ENCODE measurements at places on chromosomes 7 and 10.

DNA sequence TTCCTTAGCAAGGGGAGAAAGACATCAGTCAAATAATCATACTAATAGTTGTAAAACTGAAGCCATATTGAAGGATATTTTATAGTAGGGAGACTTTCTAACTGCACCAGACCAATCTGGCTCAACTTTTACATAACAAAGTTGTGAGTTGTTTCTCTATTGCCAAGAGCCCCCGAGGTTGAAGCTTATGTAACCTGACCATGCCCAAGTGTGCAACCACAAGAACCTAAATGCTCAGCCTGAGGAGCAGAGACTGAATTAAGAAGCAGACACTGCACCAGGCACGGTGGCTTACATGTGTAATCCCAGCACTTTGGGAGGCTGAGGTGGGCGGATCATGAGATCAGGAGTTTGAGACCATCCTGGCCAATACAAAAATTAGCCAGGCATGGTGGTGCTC, 77.3 kb upstream of the ARMC3 start:
- DNase-seq = no peak

DNA sequence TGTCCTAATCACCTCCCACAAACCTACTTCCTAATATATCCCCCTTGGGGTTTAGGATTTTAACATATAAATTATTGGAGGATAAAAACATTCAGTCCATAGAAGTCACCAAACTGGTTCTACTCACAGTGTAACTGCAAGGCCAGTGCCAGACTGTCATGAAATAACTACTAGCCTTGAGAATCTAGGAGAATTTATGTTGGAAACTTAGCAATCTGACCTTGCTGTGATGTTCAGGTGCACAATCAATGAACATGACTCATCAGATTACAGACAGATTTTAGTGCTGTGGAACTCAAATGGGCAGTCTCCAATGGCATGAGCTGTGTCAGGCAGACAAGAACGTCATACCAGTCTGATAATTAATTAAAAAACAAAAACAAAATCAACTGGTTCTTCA, 571.4 kb upstream of the IGFBP3 start:
- no peak for DNase-seq

- no peak for DNase-seq
Observed at GRCh38 chr7:128666200-128666599, 5.9 kb upstream of the GARIN1A start.

DNA sequence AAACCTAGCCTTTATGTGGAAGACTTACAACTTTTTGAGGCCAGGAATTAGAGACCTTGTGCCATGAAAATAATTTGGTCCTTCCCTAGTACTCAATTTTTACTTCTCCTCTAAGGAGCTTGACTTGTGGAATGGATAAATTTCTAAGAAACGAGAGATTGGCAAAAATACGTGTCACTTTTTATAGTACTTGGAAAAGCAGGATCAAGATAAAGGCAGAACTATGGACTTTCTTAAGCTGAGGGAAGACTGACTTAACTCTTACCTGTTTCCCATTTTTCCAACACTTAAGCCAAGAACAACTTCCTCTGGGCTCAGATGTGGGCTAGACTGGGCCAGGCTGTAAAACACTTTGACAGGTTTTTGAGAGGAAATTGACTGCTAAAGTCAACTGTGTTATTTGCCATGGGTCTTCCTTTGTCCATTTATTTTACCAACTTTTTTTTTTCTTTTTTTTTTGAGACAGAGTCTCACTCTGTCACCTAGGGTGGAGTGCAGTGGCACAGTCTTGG, 2.0 kb upstream of the WBP1L start:
- no peak for DNase-seq

- no peak for DNase-seq
Observed at GRCh38 chr7:116551692-116552091, 26.9 kb downstream of the CAV1 start.

- no peak for DNase-seq
Observed at GRCh38 chr10:101130984-101131961, at the start of gene TLX1. TLX1 (plus strand) TSS chr10:101131300; CDS start chr10:101131542, 242 bp downstream.

GRCh38 chr7:40996233-40996677, 706.6 kb downstream of the INHBA start:
- DNase-seq = no peak

GRCh38 chr7:63080831-63081230, 917.8 kb upstream of the ZNF722 start:
- no peak for DNase-seq

DNA sequence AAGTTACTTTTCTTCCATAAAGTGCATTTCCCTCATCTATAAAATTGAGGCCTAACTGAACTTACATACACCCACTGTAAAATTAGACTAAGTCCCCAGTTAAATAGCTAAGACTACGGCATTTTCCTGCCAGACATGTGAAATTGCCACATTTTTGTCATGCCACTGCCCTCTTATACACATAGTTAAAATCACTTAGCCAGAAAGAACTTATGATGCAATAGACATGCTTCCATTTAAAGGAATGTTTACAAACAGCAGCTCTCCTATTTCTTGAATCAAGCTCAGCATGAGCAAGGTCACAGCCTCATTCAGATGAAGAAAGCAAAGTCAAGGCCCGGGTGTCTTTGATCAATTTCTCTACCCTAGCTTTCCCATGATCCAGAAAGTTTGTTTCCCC, 175.7 kb downstream of the LRRN3 start:
- no peak for DNase-seq

- DNase-seq = no peak
Observed at GRCh38 chr7:46414946-46415345, 493.9 kb upstream of the IGFBP3 start.

DNA sequence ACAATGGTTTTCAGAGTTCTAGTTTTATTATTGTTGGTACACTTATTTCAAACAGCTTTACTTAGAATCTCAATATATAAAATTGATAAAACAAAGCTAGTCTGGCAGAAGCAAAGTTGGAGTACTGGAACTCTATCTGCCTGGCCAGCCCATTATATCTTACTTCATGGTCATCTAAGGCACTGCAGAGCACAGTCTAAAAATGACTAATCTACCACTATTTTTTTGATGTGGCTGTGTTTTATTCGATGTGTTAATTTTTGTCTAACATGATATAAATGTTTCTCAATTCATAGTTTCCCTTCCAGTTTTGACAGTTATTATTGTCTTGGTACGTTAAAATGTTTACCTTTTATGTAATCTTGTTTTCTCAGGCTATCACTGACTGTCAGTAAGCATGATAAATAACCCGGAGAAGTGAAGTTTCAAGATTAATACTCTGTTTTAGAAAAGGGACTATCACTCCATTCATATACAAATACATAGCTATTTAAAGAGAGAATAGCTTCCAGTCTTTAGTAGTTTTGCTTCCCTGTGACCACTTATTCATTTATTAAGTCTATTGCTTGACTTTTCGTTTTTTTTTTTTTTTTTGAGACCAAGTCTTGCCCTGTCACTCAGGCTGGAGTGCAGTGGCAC, 60.6 kb upstream of the CSTF2T start:
- DNase-seq = no peak

DNA sequence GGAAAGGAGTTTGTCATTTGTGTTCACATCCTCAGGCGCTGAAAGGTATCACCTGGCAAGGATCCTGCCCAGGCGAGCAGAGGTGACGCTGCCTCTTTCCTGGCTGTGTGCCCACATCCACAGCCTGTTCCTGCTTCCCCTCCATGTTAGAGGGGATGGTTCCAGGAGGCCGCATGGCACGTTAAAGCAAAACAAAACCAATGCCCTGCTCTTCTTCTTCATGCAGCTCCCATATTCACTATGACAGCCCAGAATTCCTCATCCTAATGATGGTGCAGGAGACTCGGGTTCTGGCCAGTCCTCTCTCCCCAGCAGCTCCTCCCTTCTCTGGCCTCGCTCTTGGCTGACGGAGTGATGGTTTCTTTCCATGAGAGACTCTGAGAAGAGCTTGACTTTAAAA, 678.5 kb upstream of the ANKRD30A start:
- no peak for DNase-seq

DNA sequence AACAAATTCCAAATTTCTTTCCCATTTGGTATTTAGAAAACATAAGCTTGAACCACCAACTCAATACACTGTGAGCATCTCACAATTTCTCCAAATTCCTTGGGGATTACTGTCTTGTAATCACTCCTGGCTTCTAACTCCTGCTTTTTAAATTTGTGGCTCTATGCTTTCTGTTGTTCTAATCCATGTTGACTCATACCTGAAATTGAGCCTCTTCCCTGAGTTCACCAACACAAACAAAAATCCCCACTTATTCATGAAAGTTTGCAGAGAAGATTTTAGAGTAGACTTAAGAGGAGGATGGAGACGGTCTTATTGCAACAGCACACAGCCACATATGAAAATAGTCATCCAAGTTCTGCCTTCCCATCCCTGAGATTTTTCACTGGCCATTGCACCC, 252.5 kb downstream of the PTEN start:
- DNase-seq = no peak

DNA sequence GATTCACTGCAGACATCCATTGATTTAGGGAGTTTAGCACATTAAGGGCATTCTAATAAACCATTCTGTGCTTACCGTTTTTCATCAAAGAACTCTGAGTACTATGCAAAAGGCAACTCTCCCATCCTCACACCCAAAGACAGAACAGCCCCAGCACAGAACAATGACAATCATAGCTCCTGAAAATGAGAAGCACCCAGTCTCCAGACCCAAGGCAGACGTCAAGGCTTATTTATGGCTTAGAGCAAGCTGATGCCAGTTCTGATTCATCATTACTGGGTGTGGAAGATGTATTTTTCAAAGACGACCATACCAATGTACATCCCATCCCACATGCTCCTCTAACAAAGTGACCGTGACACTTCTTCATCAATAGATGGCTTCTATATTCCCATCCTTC, 67.6 kb downstream of the OSBPL3 start:
- no peak for DNase-seq

DNA sequence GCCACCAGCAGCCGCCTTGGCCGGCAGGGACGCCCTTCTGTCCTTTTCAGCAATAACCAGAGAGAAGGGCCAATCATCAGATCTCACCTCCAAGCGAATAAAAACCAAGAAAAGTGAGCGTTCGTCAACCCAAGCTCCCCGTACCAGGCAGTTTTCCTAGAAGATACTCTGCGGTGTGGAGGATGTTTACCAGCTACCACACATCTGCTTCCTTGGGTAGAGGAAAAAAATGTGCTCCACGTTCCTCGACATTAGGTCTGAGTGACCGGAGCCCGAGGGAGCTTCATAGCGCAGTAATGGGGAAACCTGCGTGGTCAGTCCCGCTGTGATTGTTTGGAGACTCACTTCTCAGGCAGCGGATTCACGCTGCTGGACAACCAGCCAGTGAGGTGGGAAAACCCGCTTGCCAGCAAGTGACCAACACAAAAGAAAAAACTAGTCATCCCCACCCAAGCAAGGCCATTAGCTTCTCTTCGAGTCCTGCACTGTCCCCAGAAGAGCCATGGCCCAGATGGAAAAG, 73.0 kb downstream of the ZRANB1 start:
- DNase-seq = no peak

GRCh38 chr7:10804770-10805169, 168.9 kb upstream of the PHF14 start:
- no peak for DNase-seq

DNA sequence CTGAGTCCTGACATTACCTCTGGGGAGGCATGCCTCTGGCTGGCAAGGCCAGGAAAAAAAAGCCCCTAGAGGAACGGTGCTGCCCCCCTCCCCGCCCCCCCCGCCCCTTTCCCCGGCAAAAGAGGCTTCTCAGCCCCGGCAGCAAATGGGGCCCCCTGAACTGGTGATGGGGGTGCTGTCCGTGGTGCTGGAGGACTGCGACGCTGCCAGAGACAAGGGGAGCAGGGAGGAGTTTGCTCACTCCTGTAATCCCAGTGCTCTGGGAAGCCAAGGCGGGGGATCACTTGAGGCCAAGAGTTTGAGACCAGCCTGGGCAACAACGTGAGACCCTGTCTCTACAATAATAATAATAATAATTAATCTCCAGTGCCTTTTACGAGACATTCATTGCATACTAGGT, 23.7 kb downstream of the SRRM3 start:
- no peak for DNase-seq

GRCh38 chr7:73823873-73824592, 6.8 kb upstream of the CLDN4 start:
- no peak for DNase-seq

DNA sequence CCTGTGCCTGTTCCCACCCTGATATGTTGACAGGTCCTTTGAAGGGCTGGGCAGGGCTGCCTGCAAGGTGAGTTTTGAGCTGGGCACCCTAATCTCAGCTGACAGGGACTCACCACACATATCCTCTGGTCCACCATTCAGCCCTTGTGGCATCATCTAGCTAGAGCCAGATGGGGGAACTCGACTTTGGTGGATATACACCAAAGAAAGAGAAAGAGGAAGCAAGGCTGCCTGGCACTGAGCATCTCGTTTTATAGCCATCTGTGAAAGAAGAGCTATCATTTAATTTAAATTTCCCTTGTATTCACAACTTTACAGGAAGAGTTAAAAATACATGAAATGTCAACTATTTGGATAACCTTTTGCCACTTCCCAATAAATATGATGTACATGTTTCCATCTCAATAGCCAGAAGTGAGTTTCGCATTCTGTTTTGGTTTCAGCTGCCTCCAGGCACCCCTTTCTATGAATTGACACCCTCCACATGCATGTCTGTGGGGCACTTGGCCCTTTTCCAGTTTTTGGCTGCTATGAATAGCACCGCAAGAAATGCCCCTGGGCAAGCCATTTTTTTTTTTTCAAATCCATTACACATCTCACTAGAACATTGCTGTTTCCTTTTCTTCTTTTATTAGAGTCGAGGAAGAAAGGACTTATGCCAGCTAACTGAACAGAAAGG, 22.9 kb upstream of the GRB10 start:
- no peak for DNase-seq

DNA sequence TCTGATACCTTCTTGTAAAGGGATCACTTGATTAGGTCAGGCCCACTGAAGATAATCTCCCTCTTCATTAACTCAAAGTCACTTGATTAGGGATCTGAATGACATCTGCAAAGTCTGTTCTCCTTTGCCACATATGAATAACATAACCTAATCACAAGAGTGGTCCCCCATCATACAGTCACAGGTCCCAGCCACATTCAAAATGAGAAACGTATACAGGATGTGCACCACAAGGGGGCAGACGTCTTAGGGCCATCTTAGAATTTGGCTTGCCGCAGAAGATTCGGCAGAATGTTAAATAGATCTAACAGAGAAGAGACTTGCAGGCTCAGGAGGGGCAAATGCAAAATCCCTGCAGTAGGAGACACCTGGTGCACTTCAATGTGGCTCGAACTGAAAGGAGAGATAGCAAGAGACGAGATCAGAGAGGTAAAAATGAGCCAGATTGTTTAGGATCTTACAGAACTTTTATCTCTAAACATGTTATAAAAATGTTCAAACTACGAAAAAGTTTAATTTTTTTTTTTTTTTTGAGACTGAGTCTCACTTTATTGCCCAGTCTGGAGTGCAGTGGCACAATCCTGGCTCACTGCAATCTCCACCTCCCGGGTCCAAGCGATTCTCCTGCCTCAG, 10.4 kb upstream of the SMC3 start:
- DNase-seq = peak; percentile 41

DNA sequence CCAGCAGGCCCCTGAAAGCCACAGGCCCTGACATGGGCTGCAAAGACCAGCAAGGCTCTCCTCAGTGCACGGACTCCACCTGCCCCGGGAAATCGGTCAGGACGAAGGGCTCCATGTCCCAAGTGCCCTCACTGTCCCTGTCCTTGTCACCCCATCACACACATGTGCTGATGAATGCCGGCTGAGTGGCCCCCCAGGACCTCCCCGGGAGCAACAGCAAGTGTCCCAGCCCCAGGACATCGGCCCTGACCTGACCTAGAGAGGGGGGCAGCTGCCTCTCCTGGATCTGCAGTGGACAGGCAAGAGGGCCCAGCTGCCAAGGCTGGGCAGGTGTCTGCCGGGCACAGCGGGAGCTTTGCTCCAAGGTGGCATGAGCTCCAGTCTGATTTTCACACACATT, 49.8 kb downstream of the STK32C start:
- DNase-seq = no peak

- no peak for DNase-seq
Observed at GRCh38 chr10:123390332-123390731, 236.1 kb downstream of the BUB3 start.
